Activated T-helper 2 cell treated with anti-CD3 and anti-CD28 coated beads, Interferon-gamma antibody, Interleukin-2, Interleukin-4, amounts not matched to agents 10 μg/mL and 5 μg/mL and 100 μg/mL, durations not matched to agents 14 hours and 24 hours and 36 hours (primary cell): ENCODE measurements at places on chromosomes 2 and 18. TPM values are rescaled to one million over a fixed set of nuclear protein-coding genes. Genes with fewer than 3 reads are reported as not detected.

The SAG gene
- 0.05 TPM in 1 of 2 replicates, not detected in the other for total RNA-seq

The AKAIN1 gene
- not detected in 2 replicates for total RNA-seq

The PID1 gene
- not detected in 2 replicates for total RNA-seq

The TBR1 gene
- total RNA-seq: 0.02 TPM in 1 of 2 replicates, not detected in the other

The LIMS4 gene
- 0.21 TPM in 1 of 2 replicates, not detected in the other for total RNA-seq

The COL4A4 gene
- total RNA-seq: not detected in 2 replicates

The SLC4A3 gene
- total RNA-seq: 0.07 and 0.14 TPM in 2 replicates

The UGT1A4 gene
- total RNA-seq: not detected in 2 replicates

DNA sequence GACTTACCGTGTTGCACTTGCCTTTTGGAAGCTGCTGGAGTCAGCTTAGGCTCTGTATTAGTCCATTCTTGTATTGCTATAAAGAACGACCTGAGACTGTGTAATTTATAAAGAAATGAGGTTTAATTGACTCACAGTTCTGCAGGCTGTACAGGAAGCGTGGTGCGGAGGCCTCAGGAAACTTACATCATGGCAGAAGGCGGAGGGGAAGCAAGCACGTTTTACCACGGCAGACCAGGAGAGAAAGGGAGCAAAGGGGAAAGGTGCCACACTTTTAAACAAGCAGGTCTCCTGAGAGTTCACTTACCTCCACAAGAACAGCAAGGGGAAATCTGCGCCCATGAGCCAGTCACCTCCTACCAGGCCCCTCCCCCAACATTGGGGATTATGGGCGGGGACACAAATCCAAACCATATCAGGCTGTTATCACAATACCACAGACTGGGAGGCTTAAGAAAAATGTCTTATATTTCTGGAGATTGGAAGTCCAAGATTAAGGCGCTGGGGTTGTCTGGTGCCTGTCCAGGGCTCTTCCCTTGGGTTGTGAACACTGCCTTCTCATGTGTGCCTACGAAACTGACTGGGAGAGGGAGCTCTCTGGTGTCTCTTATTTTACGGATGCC is 3.6 kb upstream of the D2HGDH start:
- DNase-seq: no peak

DNA sequence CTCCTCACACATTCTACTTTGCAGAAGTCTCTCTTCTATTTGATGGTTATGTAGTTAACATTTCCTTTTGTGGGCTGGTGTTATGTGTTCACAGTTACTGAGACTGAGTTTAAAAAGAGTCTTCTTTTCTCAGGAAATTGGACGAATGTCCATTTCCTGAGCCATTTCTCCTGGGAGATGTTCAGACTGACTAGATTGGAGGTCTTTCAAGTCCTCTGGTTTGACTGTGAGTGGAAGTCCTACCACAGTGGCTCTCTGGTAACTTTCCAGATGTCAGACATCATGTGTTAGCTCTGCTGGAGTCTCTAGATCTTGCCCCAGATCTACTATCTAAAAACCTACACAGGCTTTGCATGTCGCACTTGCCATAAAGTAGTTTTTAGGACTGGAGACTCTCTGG is 116.0 kb downstream of the GALR1 start:
- no peak for DNase-seq

GRCh38 chr18:25805323-25805722 is 285.1 kb downstream of the SS18 start:
- DNase-seq: no peak

GRCh38 chr2:7117076-7117475 is 199.9 kb downstream of the RNF144A start:
- no peak for DNase-seq
